ENCODE measurements at places on chromosomes 11 and 22. TPM values are rescaled to one million over a fixed set of nuclear protein-coding genes. Genes with fewer than 3 reads are reported as not detected.

- DNase-seq, result no peak
These were observed 25.9 kb downstream of the CAT start for GRCh38 chr11:34464591-34465051.

Gene CSNK2A3
- 1.2 TPM for total RNA-seq

DNA sequence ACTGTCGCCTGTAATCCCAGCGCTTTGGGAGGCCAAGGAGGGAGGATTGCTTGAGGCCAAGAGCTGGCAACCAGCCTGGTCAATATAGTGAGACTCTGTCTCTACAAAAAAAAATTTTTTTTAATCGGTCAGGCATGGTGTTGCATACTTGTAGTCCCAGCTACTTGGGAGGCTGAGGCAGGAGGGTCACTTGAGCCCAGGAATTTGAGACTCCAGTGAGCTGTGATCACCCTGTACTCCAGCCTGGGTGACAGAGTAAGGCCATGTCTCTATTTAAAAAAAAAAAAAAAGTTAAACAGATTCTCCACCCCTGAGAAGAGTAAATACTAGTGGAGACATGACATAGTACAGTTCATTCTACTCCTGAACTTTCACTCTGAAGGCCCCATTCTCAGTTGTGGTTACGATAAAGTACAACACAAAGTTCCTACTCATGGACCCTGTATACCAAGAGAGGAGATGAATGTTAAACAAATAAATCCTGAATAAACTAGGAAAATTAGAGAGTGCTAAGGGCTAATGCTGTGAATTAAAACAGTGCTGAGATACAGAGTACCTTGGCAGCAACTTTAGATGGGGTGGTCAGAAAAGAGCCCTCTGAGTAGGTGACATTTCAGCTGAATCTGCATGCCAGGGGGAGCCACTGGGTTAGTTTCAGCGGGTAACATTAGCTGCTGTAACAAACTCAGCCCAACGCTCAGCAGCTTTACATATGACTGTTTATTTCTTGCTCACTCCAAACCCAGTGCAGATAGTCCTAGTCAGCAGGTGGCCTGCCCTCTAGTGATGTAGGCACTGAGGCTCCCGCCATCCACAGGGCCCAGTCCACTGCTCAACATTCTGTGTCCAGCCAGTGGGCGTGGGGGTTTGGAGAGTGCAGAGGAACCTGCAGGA lies 75.1 kb downstream of the DBX1 start:
- no peak for DNase-seq

Gene CFAP300
- not detected for total RNA-seq

DNA sequence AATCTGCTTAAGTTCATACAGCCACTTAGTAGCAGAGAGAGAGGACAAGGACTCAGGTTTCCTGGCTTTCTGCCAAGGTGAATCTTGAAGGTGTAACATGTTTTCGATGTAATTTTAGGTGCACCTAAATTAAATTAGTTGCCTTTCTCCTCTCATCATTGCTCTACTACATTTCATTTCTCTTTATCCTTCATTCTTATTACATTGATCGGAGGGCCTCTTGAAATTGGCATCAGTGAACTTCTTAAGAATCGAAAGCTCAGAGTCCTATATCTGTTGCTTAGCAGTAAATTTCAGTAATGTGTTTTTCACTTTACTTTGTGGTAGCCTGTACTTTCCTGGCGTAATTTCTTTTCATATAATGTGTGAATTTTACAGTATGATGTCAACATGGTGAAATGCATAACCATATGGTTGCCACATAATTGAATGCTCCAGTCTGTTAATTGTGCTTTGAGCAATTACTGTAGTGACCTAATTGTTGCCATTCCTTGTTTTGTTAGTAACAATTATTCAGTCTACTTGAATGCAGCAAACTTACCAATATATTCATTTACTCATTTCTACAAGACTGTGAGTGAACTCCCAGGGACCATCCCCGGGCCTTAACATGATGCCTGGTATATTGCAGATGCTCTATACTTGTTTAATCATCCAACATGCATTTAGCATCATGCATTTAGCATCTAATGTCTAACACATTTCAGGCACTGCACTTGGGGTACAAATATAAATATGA lies 138.1 kb downstream of the MAML2 start:
- no peak for DNase-seq

Gene ESAM
- 0.23 TPM for total RNA-seq

Data from activated T-helper 2 cell treated with anti-CD3 and anti-CD28 coated beads, Interferon-gamma antibody, Interleukin-2, Interleukin-4, amounts not matched to agents 10 μg/mL and 5 μg/mL and 100 μg/mL, durations not matched to agents 14 hours and 24 hours and 36 hours (primary cell).